ENCODE measurements at places on chromosomes 7 and 10.

DNA sequence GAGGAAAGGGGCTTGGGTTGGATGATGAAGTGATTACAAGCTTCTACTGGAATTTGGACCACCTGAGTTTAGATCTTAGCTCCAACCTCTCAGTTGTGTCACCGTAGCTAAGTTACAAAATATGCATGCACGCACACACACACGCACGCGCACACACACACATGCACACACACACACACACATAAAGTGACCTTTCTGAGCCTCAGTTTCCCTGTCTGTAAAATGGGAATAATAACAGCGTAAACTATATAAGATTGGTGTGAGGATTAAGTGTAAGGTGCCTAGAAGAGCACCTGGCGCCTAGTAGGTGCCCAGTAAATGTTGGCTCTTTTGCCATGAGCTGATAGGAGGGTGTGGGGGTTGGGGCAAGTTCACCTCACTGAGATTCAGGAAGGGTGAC lies 12.6 kb upstream of the AQP1 start:
- no peak for DNase-seq

GRCh38 chr7:19728716-19729115 lies 19.9 kb upstream of the POLR1F start:
- DNase-seq, result no peak

GRCh38 chr7:15219758-15220157 lies 317.2 kb upstream of the DGKB start:
- DNase-seq, result no peak

DNA sequence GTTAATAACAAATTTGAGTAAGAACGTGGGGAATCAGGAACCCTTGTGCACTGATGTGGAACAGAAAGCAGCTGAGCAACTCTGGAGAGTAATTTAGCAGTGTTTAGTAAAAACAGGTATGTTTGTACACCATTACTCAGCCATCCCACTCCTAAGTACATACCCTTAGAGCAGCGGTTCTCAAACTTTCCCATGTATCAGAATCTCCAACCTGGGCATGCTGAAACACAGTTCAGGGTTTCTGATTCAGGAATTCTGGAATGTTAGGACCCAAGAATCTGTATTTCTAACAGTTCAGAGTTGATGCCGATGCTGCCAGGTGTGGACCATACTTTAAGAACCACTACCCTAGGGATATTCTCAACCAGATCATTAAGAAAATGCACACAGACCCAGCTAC lies 5.1 kb downstream of the SGMS1 start:
- no peak for DNase-seq

- DNase-seq, result no peak
Measured at GRCh38 chr7:109963741-109964140, 1127.2 kb upstream of the LRRN3 start.

GRCh38 chr10:69056129-69056528 lies 31.8 kb upstream of the SRGN start:
- no peak for DNase-seq

GRCh38 chr10:73998623-73998928 lies 660 bp downstream of the VCL start:
- DNase-seq, result no peak

DNA sequence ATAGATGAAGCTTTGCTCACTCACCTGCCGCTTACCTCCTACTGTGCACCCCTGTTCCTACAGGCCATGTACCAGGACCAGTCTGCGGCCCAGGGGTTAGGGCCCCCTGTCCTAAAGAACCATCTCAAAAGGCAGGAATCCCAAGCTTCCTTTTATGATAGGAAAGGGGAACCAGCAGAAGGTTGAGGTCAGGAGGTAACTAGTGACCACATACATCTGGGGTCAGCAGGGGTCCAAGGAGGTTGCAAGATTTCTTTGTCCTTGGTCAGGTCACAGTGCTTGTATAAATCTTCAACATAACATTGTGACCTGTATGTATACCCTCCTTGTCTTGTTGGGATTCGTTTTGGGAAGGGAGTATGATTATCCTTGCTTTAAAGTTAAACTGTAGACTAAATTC lies 73.8 kb downstream of the OAT start:
- no peak for DNase-seq

GRCh38 chr7:2202361-2202761 lies 30.4 kb downstream of the MAD1L1 start:
- DNase-seq, result no peak

- no peak for DNase-seq
Measured at GRCh38 chr10:67664942-67665341, 31.1 kb downstream of the CTNNA3 start.

DNA sequence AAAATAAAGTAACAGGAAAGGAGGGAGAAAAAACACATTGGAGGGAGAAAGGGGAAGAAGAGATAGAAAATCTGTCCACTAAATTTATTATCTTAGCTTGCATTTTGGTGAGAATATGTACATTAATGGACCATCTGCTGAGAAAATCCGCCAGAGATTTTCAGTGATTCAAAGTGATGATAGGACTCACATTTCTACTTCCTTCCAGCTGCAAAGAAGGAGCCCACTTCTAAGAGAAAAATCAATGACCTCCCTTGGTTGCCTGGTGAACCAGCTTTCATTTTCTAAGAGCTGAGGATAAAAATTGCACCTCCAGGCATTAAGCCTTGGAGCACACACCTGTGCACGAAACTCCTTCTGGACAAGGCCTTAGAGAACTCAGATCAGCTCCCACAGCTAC lies 404.3 kb downstream of the SFMBT2 start:
- DNase-seq, result no peak

- DNase-seq, result no peak
Measured at GRCh38 chr7:18529239-18529638, 33.7 kb downstream of the HDAC9 start.

DNA sequence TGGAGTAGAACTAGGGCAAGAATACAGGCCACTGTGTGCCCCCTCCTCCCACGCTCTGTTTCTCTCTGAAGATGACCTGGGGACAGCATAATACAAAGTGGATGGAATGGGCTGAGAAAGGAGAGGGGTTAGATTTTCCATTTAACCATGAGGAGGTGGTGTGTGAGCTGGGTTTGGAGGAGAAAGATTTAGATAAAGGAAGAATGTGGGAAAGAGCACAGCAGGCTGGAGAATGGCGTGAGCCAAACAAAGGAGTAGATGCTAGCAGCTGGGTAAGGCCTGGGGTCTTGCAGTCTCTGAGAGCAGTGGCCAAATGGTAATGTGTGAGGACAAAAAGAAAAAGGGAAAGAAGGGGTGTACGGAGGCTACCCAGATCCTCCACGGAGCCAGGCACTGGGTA lies 8.6 kb downstream of the PNLIPRP2 start:
- DNase-seq, result no peak

GRCh38 chr7:39606352-39606751 lies 17.0 kb upstream of the RALA start:
- no peak for DNase-seq

DNA sequence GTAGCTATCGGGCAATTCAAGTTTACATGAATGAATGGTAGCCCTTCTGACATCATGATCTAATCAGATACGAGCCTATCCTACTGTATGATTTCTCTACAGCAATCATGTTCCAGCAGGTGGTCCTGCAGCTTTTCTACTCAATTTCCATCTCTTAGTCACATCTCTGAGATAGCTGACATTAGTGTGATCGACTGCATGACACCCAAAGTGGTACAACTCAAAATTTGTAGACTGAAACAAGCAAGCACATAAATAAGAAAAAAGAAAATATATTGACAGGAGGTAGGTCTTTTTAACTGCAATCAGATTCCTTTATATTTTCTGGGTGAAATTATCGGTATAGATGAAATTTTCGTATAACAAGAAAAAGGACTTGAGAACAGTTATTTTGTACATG lies 132.0 kb downstream of the PPP1R17 start:
- no peak for DNase-seq

DNA sequence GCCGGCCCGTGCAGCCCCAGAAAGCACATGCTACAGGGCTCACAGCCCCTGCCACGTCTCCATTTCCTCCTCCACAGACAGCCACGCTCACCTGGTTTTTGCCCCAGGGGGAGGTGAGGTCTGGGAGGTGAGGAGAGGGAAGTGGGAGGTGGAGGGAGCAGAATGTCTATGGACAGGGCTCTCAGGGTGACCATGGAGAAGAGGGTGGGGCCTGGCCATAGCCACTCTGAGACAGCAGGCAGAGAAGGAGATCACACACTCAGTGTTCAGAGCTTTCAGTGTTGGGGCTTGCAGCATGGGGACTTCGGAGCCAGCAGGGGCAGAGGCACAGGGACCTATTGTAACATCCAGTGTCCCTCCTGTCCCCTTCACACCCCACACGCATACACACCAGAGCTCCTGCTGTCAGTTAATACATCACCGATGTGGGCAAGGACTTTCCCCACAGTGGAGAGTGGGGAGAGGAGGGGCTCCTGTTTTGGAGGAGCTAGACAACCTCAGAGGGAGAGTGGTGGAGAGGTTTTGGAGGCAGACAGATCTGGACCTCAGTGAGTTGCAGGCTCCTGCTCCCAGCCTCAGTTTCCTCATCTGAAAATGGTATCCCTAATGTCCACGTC lies 14.4 kb downstream of the WDFY4 start:
- no peak for DNase-seq

DNA sequence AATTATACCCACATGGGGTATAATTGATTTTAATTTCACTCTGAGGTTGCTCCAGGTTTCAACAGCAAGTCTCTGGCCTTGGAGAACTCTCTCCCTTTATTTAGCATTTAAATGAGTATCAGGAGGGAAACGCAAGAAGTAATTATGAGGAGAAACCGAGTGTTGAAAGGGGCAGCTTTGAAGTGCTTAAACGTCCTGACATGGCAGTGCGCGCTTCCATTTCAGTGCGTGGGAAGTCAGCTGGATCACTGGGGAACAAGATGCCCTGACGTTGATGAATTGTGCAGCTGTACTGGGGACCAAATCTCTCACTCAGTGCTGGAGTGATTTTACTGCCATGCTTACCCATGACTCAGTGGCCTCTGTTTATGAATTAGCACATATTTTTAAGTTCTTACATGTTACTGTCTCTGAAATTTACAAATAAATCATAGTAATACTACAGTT lies 106.0 kb upstream of the PRR15 start:
- peak; percentile 23 for DNase-seq

GRCh38 chr10:10663622-10664021 lies 354.1 kb upstream of the CELF2 start:
- no peak for DNase-seq

DNA sequence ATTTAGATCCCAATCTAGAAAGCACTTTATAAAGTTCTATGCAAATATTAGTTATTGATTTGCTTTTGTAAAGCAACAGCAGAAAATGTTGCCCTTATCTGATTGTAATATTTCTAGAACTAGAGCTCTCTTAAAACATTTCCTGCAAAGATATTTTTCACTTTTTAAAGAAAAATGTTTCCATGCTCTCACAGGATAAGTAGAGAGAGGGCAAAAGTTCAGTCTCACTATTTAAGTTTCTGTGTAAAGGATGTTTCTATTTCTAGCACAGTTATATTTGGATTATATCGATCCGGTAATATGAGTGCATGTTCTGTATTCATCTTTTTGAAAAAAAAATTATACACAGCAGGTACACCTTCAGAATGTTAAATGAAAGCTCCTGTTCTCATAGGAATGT lies 82.1 kb downstream of the PON1 start:
- DNase-seq, result no peak

GRCh38 chr10:25080880-25081581 lies 64.6 kb downstream of the THNSL1 start:
- peak; percentile 95 for DNase-seq

GRCh38 chr10:24951201-24952142 lies 934 bp downstream of the PRTFDC1 start:
- DNase-seq, result peak; percentile 34

DNA sequence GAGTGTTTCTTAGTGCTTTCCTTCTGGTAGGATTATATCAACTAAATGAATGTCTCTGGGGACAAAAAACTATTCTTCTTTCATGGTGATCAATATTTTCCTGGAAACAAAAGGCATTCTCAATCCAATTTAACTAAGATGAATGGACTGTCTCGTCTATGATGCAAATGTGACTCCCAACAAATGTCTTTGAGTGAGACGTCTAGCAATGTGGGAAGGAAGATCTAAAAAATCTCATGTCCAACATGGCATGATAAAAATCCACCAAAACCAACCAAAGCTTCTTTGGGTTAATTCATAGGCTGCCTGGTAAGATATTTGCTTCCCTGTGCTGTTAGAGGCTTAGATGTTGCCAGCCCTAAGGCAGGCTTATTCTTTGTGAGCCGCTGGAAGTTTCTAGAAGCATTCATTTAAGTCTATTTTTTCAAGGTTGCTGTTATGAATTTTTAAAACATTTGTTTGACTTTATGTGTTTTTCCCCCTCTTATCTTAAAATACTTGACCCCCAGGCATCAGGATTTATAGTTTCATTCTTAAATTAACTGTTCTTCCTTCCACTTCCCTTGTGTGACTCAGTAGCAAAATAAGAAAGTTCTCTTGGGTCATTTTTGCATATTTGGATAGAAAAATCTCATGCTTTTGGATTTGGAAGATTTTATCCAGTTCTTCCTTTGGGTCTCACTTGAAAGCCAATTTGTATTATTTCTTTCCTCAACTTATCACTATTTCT lies 156.3 kb downstream of the NRP1 start:
- no peak for DNase-seq

GRCh38 chr7:74672343-74672915 lies 14.9 kb downstream of the GTF2I start:
- DNase-seq, result no peak

DNA sequence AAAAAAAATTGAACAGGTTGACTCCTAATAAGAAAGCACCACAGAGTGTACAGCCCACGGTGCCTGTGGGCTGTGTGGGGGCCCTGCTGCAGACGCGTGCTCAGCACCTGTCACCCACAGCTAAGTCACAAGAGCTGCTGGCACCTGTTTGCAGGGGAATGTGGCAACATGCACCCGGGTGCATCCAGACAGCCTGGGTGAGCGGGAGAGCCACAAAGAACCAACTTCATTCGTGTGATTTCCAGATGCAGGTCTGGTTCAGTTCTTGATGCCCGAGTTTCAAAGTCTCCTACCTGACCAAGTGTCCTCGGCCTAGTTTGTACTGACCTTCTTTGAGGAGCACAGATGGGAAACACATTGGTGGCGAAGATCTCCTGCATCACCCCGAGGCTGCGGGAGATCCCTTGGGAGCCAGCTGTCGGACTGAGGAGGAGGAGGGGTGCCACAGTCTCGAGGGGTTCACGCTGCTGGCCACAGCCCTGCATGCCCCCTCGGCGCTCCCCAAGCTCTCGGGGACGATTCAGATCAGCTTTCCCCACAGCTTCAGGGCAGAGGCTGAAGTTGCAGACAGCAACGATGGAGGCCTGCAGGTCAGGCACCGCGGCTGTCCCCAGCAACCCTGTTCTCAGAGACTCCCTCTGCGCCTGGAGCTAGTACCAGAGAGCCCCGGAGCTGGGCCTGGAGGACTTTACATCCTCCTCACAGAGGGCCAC lies 35.3 kb downstream of the AMZ1 start:
- no peak for DNase-seq

GRCh38 chr7:37129035-37129425 lies 319.6 kb downstream of the ELMO1 start:
- DNase-seq, result no peak

Measured in stomach (tissue), 19 donors.